ENCODE measurements at places on chromosomes 2 and 18. TPM values are rescaled to one million over a fixed set of nuclear protein-coding genes. Genes with fewer than 3 reads are reported as not detected.

- DNase-seq = no peak
- no peaks in the 10 kb centered on the region for H3K4me1 ChIP-seq
- no peak overlapping the region for H3K27ac ChIP-seq
- peaks cover 11% of the 10 kb centered on the region for H3K36me3 ChIP-seq
- H3K27me3 ChIP-seq = no peaks in the 10 kb centered on the region
These were observed 968.4 kb upstream of the NRXN1 start for GRCh38 chr2:52000151-52000855.

GRCh38 chr2:76998152-76998551 lies 524.0 kb downstream of the LRRTM4 start:
- no peak overlapping the region for H3K27ac ChIP-seq
- no peaks in the 10 kb centered on the region for H3K27me3 ChIP-seq
- no peaks in the 10 kb centered on the region for H3K4me1 ChIP-seq
- no peak overlapping the region for H3K4me3 ChIP-seq
- H3K36me3 ChIP-seq = no peaks in the 10 kb centered on the region
- no peak for DNase-seq

IL1RL1 gene
- 57.7 TPM for total RNA-seq

- no peak overlapping the region for H3K4me3 ChIP-seq
- DNase-seq = no peak
- no peak overlapping the region for H3K27ac ChIP-seq
- H3K36me3 ChIP-seq = no peaks in the 10 kb centered on the region
- H3K27me3 ChIP-seq = no peaks in the 10 kb centered on the region
These were observed 22.6 kb downstream of the MRPL44 start for GRCh38 chr2:223979730-223980396.

DNA sequence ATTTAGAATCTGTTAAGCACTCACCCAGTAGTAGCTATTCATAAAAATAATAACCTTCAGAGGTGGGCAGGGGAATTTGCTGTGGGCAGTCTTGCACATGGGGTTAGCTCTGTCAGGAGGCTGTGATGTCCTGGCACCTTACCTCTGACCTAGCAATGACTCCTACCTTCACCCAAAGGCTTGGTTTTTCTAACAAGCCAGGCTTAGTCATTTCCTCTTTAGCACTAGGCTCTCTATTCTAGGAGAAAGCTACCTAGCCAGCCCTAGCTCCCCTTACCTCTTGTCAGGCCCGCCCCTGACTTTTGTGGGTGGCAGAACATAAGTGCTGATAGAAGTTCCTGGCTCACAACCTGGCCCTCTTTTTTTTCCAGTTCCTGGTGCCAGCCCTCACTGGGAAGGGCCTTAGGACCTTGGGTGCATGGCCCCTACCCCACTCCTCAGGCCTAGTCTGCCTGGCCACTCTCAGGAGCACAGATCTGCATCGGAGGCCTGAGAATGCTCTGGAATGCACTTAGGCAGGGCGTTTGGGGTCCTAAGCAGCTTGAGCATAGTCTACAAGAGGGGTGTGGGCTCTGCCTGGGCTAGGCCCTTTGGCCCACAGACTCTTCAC lies 17.7 kb downstream of the CPLX4 start:
- H3K27ac ChIP-seq = no peak overlapping the region
- no peak for DNase-seq
- H3K4me1 ChIP-seq = no peaks in the 10 kb centered on the region
- no peaks in the 10 kb centered on the region for H3K36me3 ChIP-seq
- H3K4me3 ChIP-seq = no peak overlapping the region

TLX2 gene
- 0.95 TPM for total RNA-seq

TEKT4 gene
- total RNA-seq = not detected

IL1A gene
- total RNA-seq = 12.3 TPM

- H3K27me3 ChIP-seq = peaks cover 2% of the 10 kb centered on the region
- H3K4me1 ChIP-seq = no peaks in the 10 kb centered on the region
- no peak overlapping the region for H3K27ac ChIP-seq
- H3K36me3 ChIP-seq = no peaks in the 10 kb centered on the region
- no peak overlapping the region for H3K4me3 ChIP-seq
These were observed 242.8 kb downstream of the GLI2 start for GRCh38 chr2:120978359-120979050.

SRD5A2 gene
- not detected for total RNA-seq

- no peak for DNase-seq
- no peaks in the 10 kb centered on the region for H3K36me3 ChIP-seq
- no peak overlapping the region for H3K4me3 ChIP-seq
- H3K27me3 ChIP-seq = no peaks in the 10 kb centered on the region
- no peak overlapping the region for H3K27ac ChIP-seq
- H3K4me1 ChIP-seq = no peaks in the 10 kb centered on the region
These were observed 90.4 kb downstream of the SCN3A start for GRCh38 chr2:165113414-165113813.

DNA sequence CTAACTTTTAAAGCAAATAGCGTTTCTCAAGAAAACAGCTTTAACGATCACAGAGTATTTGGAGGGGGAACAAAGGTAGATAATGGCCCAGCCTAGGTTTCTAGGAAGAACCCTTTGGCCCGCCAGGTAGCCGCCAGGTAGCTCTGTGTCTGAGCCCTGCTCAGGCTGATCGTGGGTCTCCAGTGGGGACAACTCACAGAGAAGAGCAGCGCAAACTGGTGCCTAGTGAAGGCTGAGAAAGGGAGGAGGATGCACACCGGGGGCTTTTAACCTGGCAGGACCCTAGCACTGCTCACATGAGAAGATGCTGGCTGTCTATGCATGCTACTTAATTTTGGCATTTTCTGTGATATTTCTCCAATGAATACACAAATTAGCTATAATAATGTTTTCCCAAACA lies 5.8 kb downstream of the NGEF start:
- peaks cover 5% of the 10 kb centered on the region for H3K4me1 ChIP-seq
- H3K27me3 ChIP-seq = no peaks in the 10 kb centered on the region
- no peak overlapping the region for H3K4me3 ChIP-seq
- H3K27ac ChIP-seq = no peak overlapping the region
- no peaks in the 10 kb centered on the region for H3K36me3 ChIP-seq
- no peak for DNase-seq

MYL12A gene
- 260 TPM for total RNA-seq

NTSR2 gene
- not detected for total RNA-seq

KCNJ13 gene
- not detected for total RNA-seq

GRCh38 chr2:240216167-240216566 lies 75.7 kb upstream of the OTOS start:
- no peak for DNase-seq
- H3K36me3 ChIP-seq = no peaks in the 10 kb centered on the region
- H3K4me3 ChIP-seq = no peak overlapping the region

- H3K4me3 ChIP-seq = no peak overlapping the region
- peaks cover 23% of the 10 kb centered on the region for H3K4me1 ChIP-seq
- H3K27me3 ChIP-seq = peaks cover 4% of the 10 kb centered on the region
- H3K36me3 ChIP-seq = no peaks in the 10 kb centered on the region
- DNase-seq = no peak
These were observed 48.4 kb upstream of the TMEM247 start for GRCh38 chr2:46430992-46431391.

DNA sequence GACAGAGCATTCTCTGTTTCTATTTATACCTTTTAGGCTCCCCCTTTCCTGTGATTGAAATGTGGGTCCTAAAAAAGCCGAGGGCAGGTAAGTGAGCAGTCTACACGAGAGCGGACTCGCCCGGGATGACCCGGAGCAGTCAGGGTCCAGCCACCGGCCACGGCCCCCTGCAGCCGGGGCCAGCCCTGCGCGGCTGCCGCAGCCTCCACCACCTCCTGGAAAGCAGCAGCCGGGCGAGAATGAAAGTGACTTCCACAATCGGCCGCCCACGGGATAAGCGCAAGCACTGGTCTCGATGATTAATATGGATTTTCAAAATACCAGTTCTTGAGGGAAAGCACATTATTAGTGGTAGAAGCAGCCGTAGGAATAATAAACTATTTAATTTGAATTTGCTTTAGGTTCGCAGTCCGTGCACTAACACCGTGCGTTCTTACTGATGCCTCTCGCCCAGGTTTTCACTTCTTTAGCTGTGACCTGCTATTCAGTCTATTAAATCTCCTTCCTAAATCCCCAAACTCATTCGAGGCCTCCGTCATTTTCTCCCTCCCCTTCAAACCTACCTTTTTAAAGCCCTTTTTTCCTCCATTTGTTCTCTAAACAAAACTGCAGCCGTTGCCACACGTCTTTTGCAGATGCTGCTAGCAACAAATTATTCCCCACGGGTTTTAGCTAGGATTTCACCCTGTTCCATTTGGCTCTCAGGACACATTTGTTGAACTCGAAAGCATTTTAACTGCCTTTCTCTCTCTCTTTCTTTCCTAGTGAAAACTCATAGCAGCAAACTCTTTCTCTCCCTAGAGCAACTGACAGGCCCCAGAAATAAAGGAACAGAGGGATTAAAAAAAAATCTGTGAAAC lies 1015.1 kb upstream of the PIK3C3 start:
- H3K36me3 ChIP-seq = no peaks in the 10 kb centered on the region
- H3K4me3 ChIP-seq = no peak overlapping the region
- H3K4me1 ChIP-seq = no peaks in the 10 kb centered on the region
- H3K27ac ChIP-seq = no peak overlapping the region
- no peaks in the 10 kb centered on the region for H3K27me3 ChIP-seq

- no peak overlapping the region for H3K27ac ChIP-seq
- no peak for DNase-seq
- H3K4me1 ChIP-seq = no peaks in the 10 kb centered on the region
- no peaks in the 10 kb centered on the region for H3K27me3 ChIP-seq
These were observed 170.1 kb upstream of the DDX18 start for GRCh38 chr2:117644403-117644802.

DYNAP gene
- total RNA-seq = not detected

PLEKHA3 gene
- 36.7 TPM for total RNA-seq

GRCh38 chr2:39550701-39551285 lies 113.7 kb upstream of the MAP4K3 start:
- no peak for DNase-seq
- no peak overlapping the region for H3K27ac ChIP-seq
- no peak overlapping the region for H3K4me3 ChIP-seq
- H3K27me3 ChIP-seq = peaks cover 18% of the 10 kb centered on the region

LHCGR gene
- total RNA-seq = not detected

CYTIP gene
- total RNA-seq = 755 TPM

DHRS9 gene
- not detected for total RNA-seq

DNA sequence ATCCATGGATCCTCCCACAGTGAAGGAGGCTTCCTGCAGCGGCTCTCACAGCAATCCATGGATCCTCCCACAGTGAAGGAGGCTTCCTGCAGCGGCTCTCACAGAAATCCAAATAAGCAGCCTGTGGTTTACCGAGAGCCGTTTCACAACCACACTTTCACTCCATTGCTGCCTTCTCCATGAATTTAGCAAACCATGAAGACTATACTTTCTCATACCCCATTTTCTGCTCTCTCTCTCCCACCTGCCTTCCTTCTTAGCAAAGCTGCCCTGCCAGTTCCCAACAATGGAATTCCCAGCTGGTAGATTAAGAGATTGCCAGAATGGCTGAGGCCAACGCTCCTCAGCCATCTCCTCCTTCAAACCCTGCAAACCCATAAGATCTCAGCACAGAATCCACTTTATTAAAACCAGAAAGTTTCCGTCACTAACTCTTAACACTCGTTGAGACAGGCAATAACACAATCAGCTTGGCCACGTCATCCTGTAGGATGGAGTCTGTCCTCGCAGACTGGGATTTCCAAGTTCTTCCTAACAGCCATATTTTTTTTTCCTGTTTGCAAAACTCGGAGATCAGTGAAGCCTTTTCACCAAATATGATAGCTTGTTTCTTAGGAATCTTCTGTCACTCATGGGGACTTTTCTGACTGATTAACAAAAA lies 162.2 kb downstream of the PXDN start:
- no peak overlapping the region for H3K27ac ChIP-seq
- no peaks in the 10 kb centered on the region for H3K4me1 ChIP-seq
- H3K4me3 ChIP-seq = no peak overlapping the region
- peaks cover 6% of the 10 kb centered on the region for H3K27me3 ChIP-seq

- H3K27ac ChIP-seq = peak overlapping the region; percentile 2
- H3K27me3 ChIP-seq = no peaks in the 10 kb centered on the region
- peaks cover 39% of the 10 kb centered on the region for H3K4me1 ChIP-seq
- H3K36me3 ChIP-seq = no peaks in the 10 kb centered on the region
- DNase-seq = no peak
These were observed 20.1 kb upstream of the ID2 start for GRCh38 chr2:8661736-8662135.

C1QL2 gene
- not detected for total RNA-seq

GRCh38 chr18:21853016-21853415 lies 112.4 kb downstream of the MIB1 start:
- peak overlapping the region; percentile 55 for H3K4me3 ChIP-seq
- H3K36me3 ChIP-seq = peaks cover 14% of the 10 kb centered on the region
- H3K27ac ChIP-seq = peak overlapping the region; percentile 1
- H3K27me3 ChIP-seq = no peaks in the 10 kb centered on the region

DNA sequence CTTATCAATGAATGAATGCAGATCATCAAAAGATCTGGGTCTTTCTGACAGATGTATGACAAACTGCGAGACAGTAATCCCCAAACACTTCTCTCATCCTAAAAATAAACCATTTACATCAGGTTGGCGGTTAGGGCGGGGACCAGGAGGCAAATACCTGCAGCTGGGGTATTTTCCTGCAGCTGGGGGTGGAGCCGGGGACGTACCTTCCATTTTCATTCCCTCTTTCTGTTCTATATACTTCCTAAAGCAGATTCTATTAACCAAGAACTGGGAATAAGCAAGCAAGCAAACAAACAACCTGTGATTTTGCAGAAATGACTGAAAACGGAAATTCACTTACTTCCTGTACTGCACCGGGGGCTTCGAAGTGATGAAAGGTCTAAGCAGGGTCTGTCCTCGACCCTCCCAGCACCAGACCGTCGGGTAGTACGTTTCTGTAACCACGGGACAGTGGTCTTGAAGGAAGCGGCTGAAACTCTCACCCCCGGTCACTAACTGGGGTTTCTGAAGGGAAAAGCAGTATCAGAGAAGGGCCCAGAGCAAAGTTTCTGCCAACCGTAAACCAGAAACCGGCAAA lies 1.2 kb downstream of the ABHD3 start:
- H3K4me1 ChIP-seq = peaks cover 25% of the 10 kb centered on the region
- peak overlapping the region; percentile 94 for H3K27ac ChIP-seq
- H3K4me3 ChIP-seq = peak overlapping the region; percentile 96

- peak; percentile 20 for DNase-seq
- no peak overlapping the region for H3K4me3 ChIP-seq
- no peaks in the 10 kb centered on the region for H3K4me1 ChIP-seq
- H3K27me3 ChIP-seq = peaks cover 9% of the 10 kb centered on the region
- H3K27ac ChIP-seq = no peak overlapping the region
These were observed 3.3 kb downstream of the SNORC start for GRCh38 chr2:232873292-232873908.

SNTG2 gene
- total RNA-seq = not detected

Data from natural killer cell treated with Interleukin-12 subunit alpha and Interleukin-12 subunit beta and Interleukin-15 and Interleukin-18, amount 100 ng/mL, for 72 hours (primary cell).